ENCODE measurements at places on chromosomes 6 and 20.

DNA sequence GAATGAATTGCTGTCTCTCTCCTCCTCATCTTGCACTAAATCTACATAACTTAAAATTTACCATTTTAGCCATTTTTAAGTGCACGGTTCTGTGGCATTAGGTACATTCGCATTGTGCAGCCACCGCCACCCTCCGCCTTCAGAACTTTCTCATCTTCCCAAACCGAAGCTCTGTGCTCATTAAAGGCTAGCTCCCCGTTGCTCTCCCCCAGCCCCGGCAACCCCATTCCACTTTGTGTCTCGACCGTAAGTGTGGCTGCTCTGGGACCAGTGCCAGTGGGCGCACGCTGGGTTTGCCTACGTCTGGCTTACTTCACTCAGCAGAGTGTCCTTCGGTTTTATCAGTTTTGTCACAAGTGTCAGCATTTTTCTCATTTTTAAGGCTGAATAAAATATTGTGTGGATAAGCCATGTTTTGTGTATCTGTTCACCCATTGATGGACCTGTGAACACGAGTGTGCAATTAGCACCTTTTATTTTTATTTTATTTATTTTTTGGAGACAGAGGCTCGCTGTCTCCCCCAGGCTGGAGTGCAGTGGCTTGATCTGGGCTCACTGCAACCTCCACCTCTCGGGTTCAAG is 16.8 kb downstream of the SLC17A9 start:
- no peak for DNase-seq

- no peak for DNase-seq
Observed at GRCh38 chr6:161850562-161850961, 576.7 kb upstream of the AGPAT4 start.

GRCh38 chr20:37207171-37207570 is 27.8 kb upstream of the MROH8 start:
- no peak for DNase-seq

DNA sequence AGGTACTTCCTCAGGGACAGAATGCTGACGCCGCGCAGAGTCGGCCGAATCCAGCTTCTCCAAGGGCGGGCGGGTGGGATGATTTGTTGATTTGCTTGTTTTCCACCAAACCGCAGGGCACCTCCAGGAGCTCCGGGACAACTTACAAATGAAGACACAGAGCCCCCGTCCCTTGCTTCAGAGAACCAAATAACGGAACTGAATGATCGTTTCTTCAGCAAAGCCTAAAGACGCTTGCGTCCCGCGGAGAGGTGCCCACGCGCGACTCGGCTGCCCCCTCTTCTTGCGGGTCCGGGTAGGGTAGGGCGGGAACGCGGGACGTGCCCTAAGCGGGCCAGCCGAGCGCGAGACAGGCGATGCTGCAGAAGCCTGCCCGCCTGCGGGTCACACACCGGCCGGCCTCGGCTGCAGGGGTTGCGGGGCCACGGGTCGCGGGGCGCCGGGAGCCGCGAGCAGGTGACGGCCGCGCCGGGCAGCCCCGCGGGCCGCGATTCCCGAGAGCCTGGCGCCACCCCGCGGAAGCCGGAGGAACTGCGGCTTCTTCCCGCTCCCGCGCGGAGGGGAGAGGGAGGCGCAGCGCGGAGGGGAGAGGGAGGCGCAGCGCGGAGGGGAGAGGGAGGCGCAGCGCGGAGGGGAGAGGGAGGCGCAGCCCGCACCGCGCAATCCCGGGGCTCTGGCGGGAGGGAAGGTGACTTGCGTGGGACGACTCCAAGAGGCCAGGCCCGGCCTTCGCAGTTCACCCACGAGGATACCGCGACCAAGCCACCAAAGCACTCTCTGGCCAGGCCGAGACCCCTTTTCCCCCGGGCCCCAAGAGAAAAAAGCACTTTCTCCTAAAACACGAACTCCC is 7.7 kb upstream of the FOXF2 start:
- DNase-seq, result peak; percentile 64

GRCh38 chr20:5970381-5970780 is 19.9 kb downstream of the MCM8 start:
- DNase-seq, result no peak

DNA sequence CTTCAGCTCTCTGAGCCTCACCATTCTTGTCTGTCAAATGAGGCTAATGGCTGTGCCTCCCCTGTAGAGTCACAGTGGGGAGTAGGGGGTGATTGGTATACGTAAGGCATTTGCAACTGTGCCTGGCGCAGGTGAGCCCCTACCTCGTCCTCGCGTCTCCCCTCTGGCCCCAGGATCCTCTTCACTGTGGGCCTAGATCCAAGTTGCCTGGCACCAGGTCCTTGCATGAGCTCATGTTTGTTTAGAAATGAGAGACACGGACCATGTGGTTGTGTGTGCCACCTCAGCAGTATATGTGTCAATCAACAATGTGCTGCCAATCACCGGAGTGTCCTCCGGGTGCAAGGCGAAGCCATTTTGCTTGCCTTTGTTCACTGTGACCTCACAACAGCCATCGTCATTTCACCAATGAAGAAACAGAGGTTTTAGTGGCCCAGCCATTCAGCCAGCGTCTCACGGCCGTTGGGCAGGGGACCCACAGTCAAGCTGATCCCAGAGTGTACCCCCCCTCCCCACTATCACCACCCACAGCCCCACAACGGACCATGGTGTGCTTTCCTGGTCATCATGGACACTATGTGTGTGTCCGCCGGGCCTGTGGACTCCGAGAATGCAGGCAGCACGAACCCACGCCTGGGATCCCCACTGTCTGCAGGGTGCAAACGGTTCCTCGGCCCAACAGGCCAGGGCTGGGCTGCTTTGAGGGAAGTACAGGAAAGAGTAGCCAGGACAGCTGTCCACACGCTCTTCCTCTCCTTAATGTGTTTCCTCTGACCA is 35.9 kb upstream of the STX16 start:
- no peak for DNase-seq

- no peak for DNase-seq
Observed at GRCh38 chr20:25018841-25019240, 26.3 kb upstream of the APMAP start.

- no peak for DNase-seq
Observed at GRCh38 chr20:10523443-10523842, 88.3 kb downstream of the SLX4IP start.

DNA sequence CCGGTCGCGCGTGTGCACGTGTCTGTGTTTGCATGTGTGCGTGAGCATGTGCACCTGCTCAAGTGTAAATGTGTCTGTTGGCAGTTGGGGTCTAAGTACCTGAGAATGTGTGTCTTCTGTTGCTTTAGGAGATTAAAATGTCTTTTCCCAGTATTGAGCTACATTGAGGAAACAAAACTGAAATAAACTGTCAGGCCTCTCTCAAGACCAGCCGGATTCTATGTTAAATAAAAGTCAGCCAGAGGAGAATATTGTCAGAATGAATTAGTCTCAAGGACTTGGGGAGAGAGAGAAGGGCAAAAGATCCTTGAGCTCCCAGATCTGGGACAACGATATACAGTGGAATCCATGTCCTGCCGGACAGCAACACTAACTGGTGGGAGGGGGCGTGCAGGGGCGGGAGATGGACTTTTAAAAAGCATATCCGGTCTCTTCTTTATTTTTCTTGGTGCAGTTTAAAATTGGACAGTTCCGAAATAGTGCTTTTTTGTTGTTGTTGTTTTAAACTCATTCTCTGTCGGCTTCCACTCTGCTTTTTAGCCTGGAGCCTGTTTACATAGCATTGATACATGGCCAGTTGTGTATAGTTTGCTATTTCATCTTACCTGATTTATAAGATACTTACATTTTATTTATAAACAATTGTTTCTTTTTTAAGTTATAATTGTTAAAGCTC is 3.3 kb upstream of the TBX18 start:
- no peak for DNase-seq

DNA sequence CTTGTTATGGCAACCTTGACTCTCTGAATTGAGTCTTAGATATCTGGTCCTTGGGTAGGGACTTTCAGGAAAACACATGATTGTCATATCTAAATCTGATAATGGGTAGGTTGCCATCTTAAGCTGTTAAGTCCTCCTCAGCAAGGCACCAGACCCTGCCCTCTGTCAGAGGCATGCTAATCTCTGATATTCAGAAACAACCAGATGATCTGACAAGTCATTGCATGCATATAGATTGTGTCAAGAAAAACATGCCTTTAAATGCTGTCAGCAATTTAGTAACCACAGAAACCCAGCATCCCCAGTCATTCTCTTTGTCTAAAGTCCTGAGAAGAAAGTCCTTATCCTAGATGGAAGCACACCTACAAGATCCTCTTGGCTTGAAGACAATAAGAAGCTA is 149.1 kb downstream of the EDN1 start:
- DNase-seq, result no peak

DNA sequence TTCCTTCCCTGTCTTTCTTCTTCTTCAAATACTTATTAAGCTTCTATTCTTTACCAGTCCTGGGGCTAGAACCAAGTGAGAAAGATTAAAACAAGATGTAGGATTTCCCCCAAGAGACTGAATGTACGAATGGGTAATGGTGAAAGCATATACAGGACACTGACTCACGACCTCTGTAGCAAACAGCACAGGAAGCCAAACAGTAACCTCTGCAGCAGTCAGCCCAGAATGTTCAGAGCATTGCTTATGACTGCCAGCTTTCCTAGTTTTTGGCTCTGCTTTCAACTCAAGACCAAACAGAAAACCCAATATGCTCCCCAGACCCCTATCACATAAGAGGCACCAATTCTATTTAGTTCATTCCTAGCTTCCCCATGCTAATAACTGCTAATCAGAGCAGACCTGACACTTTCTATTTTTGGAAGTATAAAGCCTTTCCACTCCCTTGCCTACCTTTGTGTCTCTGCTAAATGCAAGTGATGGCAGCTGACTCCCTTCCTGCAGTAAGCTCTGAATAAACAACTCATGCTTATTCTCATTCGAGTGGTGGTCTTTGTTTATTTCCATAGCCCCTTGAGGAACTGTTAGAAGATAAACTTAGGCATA is 690.6 kb downstream of the EPM2A start:
- no peak for DNase-seq

DNA sequence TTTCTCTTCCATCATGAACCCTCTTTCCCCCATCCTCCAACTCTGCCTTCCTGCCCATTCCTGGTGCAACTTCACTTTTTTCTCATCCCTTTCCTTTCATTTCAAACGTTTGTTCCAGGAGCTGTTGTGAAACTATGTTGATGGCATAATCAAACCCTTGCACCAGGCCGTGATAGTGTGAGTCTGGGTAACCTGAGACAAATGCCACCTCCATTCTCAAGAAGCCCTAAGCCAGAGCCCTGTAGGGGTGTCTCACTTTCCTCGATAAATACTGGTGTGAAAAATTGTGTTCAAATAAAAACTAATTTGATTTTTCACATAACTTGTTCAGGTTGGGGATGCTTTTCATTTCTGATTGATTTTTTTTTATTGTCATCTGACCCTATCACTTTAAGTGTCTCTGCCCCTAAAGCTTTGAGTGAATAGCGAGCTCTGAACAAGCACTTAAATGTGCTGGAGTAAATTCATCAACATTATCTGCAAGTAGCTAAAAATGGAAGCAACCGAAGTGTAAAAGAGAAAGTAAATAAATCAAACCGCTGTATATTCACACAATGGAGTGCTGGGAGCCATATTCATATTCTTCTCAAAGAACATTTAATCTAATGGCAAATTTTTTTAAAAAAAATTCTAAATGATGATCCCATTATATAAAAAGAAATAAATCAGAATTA is 303.1 kb upstream of the CDYL start:
- DNase-seq, result no peak

- DNase-seq, result no peak
Observed at GRCh38 chr6:128249429-128249828, 271.0 kb downstream of the PTPRK start.

DNA sequence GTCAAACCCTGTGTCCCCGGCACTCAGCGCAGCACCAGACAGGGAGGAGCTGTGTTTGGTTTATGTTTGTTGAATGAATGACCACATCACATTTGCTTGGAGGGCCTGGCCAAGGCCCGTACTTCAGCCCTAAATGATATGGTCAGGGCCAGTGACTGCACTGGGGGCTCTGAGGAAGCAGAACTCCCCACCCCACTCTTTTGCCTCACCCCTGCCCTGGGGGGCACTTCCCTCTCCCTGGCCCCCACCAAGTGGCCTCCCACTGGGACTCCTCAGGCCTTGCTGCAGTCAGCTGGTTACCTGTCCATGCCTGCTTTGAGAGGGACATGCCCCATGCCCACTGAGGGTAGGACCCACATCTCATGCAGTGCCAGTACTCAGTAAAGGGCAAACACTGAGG is 2.9 kb downstream of the ADISSP start:
- DNase-seq, result no peak

DNA sequence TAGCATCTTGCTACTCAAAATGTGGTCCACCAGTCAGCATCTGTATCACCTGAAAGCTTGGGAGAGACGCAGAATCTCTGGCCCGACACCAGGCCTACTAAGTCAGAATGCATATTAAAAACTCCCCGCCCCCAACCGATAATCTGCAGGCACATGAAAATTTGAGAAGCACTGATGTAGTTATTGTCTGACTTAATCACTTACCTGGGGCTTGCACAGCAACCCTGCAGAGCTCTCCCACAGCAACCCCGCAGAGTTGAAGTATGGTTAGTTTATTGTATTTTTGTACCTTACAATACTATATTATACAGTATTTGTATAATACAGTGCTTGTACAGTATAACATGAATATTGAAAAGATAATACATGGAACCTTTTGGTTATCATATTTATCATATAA is 53.7 kb downstream of the KLHL31 start:
- no peak for DNase-seq

DNA sequence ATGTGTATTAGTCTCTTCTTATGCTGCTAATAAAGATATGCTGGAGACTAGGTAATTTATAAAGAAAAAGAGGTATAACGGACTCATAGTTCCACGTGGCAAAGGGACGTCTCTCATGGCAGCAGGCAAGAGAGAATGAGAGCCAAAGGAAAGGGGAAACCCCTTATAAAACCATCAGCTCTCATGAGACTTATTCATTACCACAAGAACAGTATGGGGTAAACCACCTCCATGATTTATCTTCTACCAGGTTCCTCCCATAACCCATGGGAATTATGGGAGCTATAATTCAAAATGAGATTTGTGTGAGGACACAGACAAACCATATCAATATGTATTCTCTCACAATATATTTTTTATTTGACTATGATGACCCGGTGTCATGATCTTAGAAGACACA is 109.1 kb downstream of the UTRN start:
- DNase-seq, result no peak

GRCh38 chr20:12825226-12825595 is 183.6 kb upstream of the SPTLC3 start:
- no peak for DNase-seq

- DNase-seq, result no peak
Observed at GRCh38 chr6:53822401-53823125, 27.8 kb downstream of the LRRC1 start.

DNA sequence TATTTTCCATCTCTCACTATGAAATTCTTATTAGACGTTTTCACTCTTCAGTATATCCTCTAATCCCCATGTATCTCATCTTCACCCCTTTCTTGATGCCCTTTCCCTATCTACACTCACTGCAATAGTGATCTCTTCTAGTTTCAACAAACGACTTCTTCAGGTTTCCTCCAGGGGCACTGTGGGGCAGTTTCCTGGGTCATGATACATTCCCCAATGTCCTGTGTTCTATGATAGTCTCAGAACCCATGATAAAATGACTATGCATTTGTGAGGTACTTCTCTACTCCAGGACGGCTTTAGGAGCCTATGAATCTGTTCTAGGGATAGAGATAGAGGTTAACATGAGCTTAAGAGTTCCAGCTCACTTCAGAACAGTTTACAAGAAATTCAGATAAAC is 183.3 kb downstream of the FOXC1 start:
- no peak for DNase-seq

All from stimulated activated CD4-positive, alpha-beta T cell treated with anti-CD3 and anti-CD28 coated beads, Interleukin-1b, Interleukin-23, amount 100 ng/mL, for 4 hours (primary cell).